ENCODE measurements at places on chromosomes 6 and 20.
A peak's percentile ranks its signal among the peaks of the same experiment; 100 is the strongest.

DNA sequence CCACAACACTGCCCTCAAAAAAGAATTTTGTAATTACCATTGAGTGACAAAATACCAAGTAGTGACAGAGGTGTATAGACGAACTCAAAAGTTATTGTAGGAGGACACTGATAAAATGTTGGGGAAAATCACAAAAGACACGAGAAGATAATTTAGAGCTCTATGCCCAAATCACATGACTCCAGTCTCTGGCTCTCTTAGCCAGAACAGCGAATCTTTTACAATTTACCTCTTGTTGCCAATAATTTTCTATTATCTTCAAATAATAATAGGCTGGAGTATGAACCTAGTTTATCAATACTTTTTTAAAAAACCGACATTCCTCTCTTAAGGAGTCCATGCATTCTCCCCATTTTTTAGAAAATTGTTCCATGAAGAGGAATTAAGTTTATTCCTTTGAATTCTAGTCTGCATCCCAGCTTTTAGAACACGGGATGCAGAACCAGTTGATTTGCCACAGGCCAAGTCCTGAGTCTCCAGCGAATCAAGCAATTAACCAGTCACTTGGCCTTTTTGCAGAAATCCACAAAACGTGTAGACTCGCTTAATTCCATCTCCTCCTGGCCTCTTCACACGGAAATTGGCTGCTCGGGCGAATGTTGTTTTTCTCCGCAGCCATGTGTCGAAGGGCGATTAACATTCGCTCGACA lies 507 bp upstream of the RIPPLY2 start:
- no peak for DNase-seq

DNA sequence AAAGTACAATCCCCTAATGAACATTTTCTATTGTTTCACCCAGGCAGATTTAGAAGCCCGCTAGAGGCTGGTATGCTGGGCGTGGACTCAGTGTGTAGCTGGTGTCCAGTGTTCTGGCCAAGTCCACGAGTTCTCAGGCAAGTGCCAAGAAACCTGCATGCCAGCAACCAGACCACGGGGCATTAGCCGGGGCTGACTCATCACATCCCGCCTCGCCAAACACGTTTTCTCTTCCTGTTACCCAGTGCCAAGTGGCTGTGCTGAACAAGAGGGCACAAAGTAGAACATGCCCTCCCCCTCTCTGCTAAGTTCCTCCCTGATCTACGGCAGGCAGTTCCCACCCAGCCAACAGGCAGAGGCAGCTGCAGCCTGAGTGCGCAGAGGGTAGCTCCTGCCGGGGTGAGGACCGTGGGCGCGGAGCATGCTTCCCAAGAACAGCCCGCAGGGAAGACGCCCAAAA lies 29.6 kb downstream of the RAMACL start:
- DNase-seq: peak; percentile 99

- no peak for DNase-seq
Measured at GRCh38 chr6:19070520-19070919, 683.4 kb downstream of the RNF144B start.

DNA sequence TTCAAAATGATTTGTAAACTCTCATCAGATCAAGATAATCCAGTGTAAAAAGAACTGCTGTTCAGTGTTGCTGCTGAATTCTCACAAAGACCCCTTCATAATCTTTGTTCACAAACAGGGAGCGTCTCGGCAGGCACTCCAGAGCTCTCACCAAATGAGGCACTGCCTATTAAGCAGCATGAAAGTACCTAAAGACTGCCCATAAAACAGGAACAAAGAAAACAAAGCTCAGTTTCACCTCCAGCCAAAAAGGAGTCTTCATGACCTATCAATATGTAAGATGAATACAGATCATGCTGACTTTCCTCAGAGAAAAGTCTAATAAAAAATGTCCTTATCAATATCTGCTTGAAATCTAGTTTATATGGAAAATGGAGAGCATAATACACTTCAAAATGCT lies 41.8 kb downstream of the GPR63 start:
- no peak for DNase-seq

DNA sequence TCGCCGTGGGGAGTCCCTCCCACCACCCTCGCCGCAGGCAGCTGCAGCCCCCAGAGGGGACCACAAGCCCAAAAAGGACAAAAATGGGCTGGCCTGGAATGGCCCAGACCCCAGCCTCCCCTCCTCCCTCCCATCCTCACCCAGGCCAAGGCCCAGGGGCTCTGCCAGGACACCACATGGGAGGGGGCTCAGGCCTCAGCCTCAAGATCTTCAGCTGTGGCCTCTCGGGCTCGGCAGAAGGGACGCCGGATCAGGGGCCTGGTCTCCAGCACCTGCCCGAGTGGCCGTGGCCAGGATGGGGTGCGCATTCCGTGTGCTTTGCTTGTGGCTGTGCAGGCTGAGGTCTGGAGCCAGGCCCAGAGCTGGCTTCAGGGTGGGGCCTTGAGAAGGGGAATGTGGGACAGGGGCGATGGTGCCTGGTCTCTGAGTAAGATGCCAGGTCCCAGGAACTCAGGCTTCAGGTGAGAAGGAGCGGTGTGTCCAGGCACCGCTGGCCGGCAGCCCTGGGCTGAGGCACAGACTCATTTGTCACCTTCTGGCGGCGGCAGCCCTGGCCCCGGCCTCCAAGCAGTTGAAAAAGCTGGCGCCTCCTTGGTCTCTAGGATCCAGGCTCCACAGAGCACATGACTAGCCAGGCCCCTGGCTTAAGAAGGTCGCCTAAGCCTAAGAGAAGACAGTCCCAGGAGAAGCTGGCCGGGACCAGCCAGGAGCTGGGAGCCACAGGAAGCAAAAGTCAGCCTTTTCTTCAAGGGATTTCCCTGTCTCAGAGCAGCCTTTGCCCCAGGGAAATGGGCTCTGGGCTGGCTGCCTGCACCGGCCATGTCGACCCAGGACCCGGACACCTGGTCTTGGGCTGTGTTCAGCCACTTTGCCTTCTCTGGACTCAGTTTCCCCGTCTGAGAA lies 35.2 kb upstream of the MRGBP start:
- no peak for DNase-seq

DNA sequence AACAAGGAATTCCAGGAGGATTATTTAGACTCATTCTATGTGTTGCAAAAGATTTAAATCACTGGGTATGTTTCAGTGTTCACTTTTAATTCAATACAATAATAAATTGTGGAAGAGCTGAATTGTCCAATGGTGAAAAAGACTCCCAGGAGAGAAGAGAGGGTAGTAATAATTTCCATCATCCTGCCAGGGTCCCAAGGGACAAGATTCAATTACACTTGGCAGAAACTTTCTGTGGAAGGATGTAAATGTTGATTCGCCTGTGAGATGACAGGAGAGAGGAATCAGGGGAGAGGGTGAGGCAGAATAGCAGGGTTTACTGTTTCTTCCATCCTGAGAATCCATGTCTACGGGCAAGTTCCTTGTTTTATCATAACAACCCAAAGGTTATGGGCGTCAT lies 342.7 kb downstream of the ESR1 start:
- peak; percentile 81 for DNase-seq

Data from fibroblast of gingiva (primary cell).